Hematopoietic multipotent progenitor cell treated with erythropoietin and hydrocortisone succinate and interleukin-3 and kit ligand, for 15 days (in vitro differentiated cells): ENCODE measurements at places on chromosomes 2 and 18.

- no peak for DNase-seq
Observed at GRCh38 chr18:27922780-27923179, 254.2 kb downstream of the CDH2 start.

- no peak for DNase-seq
Observed at GRCh38 chr2:177264209-177264692, 276 bp downstream of the NFE2L2 start.

DNA sequence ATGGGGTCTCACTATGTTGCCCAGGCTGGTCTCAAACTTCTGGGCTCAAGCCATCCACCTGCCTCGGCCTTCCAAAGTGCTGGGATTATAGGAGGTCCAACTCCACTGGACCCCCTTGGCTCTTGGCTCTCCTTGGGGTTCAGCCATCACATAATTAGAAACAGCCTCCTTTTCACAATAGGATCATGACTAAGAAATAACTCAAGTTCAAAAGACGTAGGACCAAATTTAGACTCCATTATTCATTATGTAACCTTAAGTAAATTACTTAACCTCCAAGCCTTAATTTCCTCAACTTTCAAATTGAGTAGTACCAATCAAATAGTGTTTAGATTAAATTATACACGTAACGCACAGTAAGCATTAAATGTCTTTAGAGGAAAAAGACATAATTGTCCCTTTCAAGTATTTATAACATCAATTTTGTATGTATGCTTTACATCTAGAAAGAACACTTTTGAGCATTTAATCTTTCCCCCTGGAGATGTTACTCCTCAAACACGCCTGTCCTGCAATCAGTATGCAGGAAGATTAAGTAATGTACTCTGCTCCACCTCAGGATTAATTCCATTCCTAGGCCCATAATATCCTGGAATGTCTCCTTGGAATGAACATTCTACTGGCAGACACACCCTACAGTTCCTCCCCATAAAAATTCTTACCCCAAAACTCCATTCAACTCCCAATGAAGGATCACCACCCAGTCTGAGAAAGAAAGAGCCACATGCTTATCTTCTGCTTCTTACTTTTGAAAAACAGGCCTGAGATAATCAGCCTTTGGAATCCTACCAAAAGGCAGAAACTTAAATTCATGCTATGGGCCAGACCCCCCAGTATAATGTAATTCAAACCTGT lies 49.1 kb downstream of the COBLL1 start:
- no peak for DNase-seq

- DNase-seq: no peak
Observed at GRCh38 chr2:107730898-107731297, 95.8 kb upstream of the RGPD4 start.

GRCh38 chr2:40487602-40488001 lies 35.7 kb upstream of the SLC8A1 start:
- no peak for DNase-seq

GRCh38 chr2:3171564-3172264 lies 205.9 kb downstream of the EIPR1 start:
- DNase-seq: peak; percentile 6

DNA sequence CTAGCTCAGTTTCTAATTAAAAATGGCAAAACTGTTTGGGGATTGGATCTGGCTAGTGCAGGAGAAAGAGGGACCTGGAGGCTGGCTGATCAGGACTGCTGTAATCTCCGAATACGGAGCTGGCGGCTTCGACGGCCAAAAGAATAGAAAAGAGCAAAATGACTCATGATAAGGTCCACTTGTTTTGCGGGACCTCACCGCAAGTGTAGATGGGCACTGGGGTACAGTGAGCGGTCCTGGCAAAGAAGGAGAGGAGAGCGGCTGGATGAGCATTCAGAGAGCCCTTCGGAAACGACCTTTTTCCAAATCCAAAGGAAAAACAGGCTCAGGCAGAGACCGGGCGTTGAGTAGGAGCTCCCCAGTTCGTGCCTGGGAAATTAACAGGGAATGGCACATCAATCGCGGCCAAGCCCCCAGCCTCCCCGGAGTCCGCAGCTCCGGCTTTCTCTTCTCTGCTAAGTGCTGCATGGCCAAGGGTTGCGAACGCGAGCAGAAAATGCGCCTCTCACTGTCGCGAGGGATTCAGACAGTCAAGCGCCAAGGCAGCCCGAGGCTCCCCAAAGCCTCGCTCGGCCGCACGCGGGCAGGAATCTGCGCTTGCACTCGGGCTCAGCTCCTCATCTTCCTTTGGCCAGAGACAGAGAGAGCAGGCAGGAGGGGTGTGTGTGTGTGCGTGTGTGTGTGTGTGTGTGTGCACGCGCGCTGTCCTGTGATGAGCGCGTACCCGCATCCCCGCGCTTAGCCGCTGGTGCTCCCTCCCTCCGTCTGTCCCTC lies 1.8 kb downstream of the DCC start:
- no peak for DNase-seq

DNA sequence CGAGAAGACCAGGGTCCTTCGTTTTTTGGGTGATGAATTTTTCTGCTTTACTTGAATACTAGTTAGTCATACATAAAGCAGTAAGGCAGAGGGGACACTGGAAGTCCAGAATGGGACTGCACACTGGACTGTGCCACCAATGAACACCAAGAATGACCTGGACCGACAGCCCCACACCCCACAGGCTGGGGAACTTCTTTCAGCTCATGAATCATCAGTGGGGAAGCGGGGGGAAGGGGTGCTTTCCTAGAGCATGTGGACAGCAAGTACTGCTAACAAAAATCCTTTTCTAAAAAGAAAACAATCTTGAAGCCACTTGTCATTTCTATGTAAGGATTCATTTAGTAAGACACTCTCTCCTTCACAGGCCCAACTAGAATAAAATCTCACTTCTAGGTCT lies 86.0 kb downstream of the DTNB start:
- DNase-seq: no peak

DNA sequence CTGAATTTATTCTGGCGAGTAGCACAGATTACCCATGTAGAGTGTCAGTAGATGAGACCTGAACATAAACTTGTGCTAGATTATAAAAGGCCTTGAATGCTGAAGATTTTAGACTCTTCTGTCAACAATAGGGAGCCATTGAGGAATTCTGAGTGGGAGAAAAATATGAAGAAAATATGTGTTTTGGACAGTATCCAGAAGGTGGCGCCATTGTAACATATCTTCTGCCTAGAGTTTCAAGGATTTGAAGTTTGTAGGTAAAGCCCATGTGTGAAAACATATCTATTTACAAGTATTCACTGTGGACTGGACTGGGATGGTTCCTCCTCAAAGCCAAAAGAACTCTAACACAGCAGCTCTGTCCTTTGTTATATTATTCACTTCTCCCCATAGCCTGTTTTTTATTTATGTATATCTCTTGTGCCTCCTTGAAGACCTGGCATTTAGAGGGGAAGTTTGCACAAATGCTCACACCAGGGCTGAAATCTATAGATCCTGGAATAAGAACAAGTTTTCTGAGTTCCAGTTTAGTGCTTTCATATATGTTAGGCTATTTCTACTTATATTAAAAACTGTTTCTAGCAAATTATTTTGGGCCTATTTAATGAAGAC lies 124.9 kb downstream of the RDH14 start:
- peak; percentile 34 for DNase-seq

GRCh38 chr2:221549143-221549542 lies 23.0 kb downstream of the EPHA4 start:
- no peak for DNase-seq

DNA sequence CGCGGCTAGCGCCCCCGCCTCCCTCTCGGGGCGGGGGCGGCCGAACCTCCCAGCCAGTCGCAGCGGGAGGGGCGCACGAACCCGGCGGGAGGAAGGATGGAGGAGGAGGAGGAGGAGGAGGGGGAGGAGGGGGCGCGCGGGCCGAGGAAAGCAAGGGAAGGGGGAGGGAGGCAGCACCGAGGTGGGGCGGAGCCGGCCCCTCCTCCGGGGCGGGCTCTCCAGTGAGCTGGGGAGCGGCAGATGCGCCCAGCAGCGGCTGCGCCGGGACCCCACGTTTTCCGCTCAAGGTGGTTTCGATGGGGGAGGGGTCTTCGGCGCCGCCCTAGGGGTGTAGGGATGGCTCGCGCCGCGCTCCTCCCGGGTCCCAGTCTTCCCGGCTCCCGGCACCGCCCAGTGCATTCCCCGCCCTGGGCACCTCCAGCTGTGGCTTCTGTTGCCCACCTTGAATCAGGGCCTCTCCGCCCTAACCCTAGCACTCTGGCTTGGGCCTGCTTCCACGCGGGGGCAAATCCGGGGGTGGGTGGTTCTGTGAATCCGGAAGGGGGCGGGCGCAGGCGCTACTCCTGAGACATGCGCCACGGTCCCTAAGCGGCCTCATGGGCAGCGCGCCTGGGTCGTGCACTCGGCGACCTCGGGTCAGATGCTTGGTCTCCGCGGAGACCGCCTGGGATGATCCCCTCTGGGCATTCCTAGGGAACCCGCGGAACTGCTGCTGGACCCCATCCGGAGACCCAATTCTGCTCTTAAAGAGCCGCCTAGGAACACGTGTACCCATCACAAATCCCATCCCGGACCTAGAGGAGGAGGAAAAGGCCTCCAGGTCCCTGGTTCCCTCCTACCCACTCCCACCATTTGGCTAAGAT lies at the start of gene FBXO41:
Gene FBXO41, minus strand, starts transcription at position 183 of the 863 bp plus-strand sequence. CDS start 14,848 bp downstream, outside the sequence.
- no peak for DNase-seq

- DNase-seq: no peak
Observed at GRCh38 chr2:55804535-55804934, 110.9 kb upstream of the PNPT1 start.

- no peak for DNase-seq
Observed at GRCh38 chr2:64939332-64939917, 49.8 kb upstream of the SLC1A4 start.

DNA sequence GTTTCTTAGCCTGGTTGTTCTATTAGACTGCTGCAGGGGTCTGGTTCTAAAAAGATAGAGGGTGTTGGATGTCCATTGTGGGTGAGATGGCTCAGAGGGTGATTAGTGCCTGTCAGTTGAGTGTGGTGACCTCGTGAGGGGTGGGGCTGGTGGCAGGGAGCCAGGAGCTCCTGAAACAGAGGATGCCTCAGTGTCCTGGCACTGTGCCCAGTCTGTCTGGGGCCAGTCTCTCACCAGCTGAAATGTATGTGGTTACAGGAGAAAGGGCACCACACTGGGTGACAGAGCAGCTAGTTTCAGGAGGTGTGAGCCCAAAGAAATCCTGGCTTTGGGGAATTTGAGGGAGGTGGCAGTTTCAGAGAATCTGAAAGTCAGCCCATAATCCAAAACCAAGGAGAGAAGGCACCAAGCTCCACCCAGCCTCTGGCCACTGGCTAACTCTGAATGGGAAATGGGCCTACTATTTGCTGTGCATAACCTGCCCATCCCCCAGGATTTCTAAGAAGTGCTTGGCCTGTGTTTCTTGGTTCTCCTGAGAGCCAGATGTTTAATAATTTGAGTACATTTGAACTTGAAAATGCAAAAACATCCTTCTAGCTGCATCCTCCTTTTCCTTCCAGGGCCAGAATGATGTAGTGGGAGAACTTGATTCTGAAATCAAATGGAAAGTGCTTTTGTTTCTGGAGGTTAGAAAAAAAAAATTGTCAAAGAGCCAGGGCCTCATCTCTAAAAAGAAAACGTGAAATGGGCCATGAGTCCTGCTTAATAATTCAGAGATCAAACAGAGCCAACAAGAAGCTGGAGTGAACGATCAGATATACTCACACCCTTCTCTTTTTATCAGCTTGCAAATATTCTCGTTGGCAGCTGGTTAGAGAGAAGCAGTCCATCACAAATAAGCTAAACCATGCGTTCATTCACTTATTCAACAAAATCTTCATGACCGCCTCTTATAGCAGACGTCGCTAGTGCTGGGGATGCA lies 92.3 kb downstream of the B3GNT2 start:
- DNase-seq: peak; percentile 96

- DNase-seq: no peak
Observed at GRCh38 chr2:143246815-143247744, 117.9 kb downstream of the ARHGAP15 start.

DNA sequence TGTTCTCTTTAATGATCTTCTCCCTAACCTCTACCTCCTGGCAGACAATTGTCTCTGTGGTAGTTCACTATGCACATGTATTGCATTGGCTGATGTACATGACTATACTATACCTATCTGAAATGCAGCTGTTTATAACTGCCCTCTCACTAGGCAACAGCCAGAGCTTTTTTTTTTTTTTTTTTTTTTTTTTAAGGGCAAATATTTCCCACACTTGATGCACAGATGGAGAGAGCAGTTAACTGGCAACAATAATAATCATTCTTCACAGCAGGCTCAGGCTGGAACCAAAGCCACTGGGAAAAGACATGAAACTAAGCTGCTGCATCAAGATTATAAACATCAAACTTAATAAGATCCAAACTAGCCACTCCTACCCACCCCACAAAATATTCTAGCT lies 707.7 kb downstream of the LRP1B start:
- no peak for DNase-seq

GRCh38 chr2:60980071-60980815 lies 37.3 kb upstream of the PEX13 start:
- DNase-seq: no peak

DNA sequence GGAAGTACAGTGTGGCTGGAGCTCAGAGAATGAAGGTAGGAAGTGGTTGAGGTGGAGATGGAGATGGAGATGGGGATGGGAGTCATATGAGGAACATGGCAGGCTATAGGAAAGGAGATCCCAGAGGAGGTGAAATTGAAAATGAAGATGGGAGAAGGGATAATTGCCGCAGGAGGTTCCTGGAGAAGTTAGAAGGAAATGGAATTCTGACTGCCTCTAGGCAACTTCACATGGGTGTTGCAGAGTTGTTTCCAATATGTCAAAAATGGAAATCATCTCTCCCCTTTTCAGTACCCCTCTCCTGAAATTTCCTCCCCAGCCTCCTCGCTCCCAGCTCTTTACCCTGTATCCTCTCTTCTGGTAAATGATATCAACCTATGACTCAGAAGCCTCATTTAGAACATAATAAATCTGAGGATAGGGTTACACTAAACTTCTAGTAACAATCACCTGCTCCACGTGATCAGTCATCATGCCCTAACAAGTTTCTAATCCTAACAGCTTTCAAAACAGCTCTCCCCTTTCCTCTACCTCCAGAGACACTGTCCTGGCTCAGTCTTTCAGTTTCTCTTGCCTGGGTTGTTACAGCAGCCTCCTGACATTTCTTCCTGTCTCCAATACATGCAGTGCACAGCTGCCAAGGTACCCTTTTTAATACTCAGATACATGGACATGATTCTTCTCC lies 201.9 kb upstream of the RBMS1 start:
- DNase-seq: no peak

- no peak for DNase-seq
Observed at GRCh38 chr2:122528061-122528460, 772.6 kb downstream of the TSN start.
